Stimulated activated CD8-positive, alpha-beta memory T cell treated with anti-CD3 and anti-CD28 coated beads, Interleukin-15, amount 100 ng/mL, for 1 hour (primary cell): ENCODE measurements at places on chromosomes 11 and 22.

- no peak for DNase-seq
These were observed 217.0 kb downstream of the NAV2 start for GRCh38 chr11:19929655-19930054.

DNA sequence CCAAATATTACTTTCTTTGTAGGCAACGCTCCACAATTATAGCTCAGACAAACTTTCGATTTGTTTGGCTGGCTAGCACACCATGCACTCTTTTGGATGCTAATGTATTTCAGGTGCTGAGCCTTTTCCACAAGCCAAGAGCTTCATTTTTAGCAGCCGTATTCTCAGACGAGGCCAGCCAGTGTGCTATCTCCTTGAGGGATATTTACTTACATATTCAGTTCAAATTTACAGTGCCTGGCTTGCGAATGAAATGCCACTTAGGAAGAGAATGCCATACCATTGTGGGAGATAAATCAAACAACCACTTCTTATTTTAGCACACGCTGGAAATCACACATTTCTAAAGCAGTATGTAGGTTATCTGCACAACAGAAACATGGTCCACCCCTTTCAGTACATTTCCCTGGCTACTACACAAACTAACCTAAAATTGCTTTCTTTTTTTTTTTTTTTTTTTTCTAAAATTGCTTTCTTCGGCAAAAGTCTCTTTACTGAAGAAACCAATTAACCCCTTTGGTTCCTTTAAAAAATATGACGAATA, 236.9 kb downstream of the CADM1 start:
- no peak for DNase-seq

GRCh38 chr22:45310977-45311531, 1.3 kb downstream of the FAM118A start:
- DNase-seq = no peak

- no peak for DNase-seq
These were observed 649 bp downstream of the TMEM25 start for GRCh38 chr11:118531597-118532084.

GRCh38 chr11:10076458-10077141, 217.4 kb downstream of the SBF2 start:
- peak; percentile 4 for DNase-seq

GRCh38 chr11:67486481-67487195, 3.8 kb downstream of the AIP start:
- DNase-seq = no peak

GRCh38 chr22:43333978-43334377, 9.2 kb downstream of the SCUBE1 start:
- no peak for DNase-seq

DNA sequence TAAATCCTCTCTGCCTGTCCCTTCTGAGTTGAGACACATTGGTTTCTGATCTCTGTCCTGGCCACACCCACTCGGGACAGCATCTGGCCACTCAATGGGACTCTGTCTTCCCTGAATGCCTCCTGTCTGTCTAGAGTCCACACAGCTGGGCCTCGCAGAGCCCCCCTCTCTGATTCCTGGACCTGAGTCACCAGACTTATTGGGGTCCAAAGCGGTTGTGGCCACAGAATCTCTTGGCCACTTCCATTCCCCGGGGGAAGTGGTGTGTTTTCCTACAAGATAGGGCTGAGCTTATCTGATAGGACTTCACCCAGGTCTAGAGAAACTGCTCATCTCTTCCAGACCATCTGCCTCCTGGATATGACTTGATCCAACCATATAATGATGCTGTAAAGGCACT, 57.4 kb upstream of the WNT11 start:
- no peak for DNase-seq

GRCh38 chr11:126547691-126548090, 192.2 kb downstream of the ST3GAL4 start:
- no peak for DNase-seq

DNA sequence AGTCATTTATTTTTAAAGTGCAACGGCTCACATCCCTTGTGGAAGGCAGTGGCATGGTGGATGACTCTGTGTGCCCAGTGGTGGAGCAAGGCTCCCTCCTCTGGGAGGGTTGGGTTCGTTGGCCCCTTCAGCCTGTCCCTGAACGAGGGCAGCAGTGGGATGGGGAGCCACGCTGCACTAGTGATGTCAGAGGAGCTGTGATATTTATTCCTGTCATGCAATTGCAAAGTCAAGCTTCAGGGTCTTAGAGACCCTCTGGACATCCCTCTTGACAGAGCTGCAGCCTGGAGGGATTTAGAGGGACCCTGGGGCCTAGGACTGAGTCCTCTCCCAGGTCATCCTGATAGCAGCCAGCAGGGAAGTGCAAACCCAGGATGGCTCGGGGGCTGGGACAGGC, 78.2 kb upstream of the NARS2 start:
- DNase-seq = no peak

DNA sequence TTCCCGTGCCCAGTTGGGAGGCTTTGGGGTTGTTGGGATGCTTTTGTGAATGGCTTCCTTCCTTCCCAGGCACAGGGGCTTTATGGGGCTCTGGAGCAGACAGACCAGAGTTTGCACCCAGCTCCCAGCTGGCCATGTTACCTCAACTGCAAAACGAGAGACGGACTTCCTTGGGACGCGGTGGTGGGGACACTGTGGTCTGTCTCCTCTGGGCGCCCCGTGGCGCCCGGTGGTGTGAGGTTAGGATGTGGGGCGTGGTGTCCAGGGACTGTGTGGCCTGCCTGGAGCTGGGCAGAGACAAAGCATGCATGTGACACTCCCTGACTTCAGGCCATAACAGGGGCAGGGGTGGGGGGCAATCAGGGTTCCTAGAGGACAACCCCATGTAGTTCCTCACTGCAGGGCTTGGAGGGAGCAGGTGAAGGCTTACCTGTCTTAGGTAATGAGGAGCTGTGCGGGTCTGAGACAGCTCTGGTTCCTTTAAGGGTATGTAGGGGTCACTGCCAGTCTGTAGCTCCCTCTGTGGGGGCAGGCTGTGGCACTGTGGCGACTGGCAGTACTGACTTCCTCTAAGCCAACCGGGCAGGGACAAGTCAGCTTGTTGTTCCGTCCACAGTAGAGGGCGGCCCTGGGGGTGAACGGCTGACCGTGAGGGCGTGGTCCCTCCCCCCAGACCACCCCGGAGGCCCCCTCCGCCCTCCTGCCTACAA, 14.4 kb downstream of the KCNQ1 start:
- no peak for DNase-seq

DNA sequence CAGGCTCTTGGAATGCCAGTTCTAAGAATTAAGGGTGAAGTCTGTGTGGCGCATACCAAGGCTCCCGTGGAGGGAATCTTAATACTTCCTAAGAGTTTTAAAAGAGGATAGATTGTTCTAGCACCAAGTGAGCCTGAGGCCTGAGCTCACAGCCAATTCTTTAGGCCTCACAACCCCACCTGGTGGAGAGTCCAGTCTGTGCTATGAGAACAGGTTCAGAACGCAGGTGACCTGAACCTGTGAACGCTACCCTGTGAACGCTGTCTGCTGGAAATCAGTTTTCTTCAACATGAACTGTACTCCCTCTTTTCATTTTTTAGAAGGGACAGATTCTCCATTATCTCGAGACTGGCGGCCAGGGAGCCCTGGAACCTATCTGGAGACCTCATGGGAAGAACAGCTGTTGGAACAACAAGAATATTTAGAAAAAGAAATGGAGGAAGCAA, 43.2 kb upstream of the DLAT start:
- DNase-seq = peak; percentile 9

- DNase-seq = no peak
These were observed 92.3 kb upstream of the PARVA start for GRCh38 chr11:12285106-12285505.

- DNase-seq = no peak
These were observed 115.5 kb upstream of the ISX start for GRCh38 chr22:34950489-34950888.

- no peak for DNase-seq
These were observed 108.0 kb downstream of the MAML2 start for GRCh38 chr11:96234866-96235441.

GRCh38 chr11:1908618-1909017, 10.9 kb upstream of the TNNT3 start:
- DNase-seq = no peak

- no peak for DNase-seq
These were observed 15.5 kb upstream of the BMAL1 start for GRCh38 chr11:13262096-13262495.

- no peak for DNase-seq
These were observed 43.2 kb downstream of the USP47 start for GRCh38 chr11:11884774-11885481.

GRCh38 chr11:84590106-84590505, 1037.0 kb downstream of the DLG2 start:
- DNase-seq = no peak

- no peak for DNase-seq
These were observed 631 bp upstream of the C22orf39 start for GRCh38 chr22:19448076-19448607.

DNA sequence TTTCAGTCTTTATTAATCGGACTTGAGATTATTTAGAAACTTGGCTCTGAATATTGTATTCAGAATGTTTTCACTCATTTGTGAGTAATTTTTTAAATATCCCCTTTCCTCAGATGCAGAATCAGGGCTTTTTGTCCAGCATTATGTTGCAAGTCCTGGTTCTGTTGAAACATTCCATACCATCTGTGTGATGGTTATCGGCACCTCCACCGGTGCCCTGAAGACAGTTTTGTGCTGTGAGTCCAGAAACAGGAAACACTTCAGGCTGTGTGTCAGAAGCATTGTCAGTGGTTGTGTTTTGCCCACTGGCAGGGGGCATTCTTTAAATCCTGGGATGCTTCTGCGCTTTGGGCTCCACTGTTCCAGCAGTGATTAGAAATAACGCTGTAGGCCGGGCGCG, 20.4 kb downstream of the CDPF1 start:
- DNase-seq = no peak

DNA sequence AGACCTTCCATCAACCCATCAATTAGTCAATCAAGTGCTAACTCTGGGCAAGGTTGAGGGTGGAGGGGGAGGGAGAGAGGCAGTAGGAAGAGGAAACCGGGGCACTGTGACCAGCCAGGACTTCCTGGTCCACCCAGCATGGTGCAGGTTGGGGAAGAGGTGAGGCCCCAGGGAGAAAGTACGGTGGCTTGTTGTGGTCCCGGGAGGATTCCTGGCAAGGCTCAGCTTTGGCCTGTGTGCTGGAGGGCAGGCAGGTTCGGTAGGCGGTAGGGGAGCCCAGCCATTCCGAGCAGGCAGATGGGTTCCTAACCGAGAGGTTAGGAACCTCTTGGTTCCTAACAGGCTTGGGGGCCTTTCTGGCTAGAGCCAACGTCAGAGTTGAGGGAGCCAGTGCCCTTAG, 10.8 kb downstream of the ST14 start:
- no peak for DNase-seq

DNA sequence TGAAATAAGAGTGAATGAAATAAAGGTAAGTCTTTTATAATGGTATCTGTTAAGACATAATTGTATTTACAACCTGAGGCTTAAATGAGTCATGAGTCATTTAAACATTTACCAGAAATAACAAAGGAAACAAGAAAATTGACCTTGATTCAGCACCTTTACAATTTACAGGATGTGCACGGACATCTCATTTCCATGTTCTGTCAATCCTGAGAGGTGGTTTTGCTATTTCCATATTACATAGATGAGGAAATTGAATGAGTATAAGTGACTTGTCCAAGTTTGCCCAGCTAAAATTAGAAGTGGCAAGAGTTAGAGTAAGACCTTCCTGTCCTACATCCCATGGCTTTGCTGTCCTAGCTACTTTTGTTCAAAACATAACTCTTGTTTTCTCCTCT, 89.1 kb downstream of the TRIM44 start:
- no peak for DNase-seq

DNA sequence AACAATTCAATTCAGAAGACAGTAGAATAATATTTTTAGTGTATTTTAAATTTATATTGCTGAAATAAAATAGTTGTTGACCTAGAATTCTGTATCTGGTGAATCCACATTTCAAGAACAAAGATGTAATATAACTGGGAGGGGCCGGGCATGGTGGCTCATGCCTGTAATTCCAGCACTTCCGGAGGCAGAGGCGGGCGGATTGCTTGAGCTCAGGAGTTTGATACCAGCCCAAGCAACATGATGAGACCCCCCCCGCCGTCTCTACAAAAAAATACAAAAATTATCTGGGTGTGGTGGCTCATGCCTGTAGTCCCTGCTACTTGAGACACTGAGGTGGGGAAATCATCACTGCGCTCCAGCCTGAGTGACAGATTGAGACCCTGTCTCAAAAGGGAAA, 72.6 kb downstream of the CD82 start:
- no peak for DNase-seq

DNA sequence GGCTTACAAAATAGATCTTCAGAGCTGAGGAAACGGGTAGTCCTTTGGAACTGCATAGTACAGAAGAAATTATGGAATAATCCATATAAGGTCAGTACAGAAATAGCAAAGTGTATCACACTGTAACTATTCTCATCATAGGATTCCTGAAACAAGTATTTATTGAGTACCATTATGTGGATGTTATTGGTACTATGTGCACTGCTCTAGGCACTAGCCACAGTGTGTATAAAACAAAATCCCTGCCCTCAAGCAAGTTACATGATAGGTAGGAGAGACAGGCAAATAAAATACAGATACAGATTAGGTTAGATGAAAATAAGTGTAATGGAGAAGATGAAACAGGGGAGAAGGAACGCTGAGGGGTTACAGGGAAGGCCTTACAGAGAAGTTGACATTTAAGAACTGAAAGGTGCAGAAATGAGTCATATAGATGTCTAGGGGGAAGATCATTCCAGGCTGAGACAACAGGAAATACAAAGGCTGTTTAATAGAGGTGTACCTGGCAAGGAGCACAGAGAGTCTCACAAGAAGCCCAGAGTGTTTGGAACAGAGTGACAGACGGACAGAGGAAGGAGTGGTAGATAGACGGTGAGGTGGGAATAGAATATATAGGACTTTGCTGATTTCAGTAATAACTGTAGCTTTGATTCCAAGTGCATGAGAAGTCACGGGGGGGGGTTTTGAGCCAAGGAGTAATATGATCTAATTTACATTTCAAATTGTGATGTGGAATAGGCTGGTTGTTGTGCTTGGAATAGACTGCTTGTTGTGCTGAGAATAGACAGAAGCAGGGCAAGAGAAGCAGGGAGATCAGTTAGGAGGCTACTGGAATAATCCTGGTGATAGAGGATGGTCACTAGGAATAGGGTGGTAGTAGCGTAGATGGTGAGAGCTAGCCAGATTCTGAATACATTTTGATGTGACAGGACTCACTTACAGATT, 13.7 kb downstream of the RNF141 start:
- DNase-seq = no peak

- DNase-seq = no peak
These were observed 780 bp upstream of the ALDH3B2 start for GRCh38 chr11:67675058-67675747.

DNA sequence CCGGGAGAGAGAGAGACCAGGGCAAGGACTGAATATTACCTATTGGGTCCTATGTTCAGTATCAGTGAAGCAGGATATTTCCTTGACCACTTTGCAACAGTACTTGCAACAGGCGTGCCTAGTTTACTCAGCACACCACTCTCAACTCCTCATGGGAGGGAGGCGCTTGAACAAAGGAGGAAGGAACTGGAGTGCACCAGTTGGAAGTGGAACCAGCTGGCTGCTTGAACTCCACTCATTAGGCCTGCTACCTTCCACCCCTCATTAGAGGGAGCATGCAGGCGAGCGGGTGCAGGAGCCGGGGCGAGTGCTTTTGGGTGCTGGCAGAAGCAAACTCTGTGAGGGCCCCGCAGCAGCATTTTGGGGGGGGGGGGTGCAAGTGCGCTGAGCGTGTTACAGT, 1369.6 kb upstream of the RAG2 start:
- DNase-seq = no peak

- no peak for DNase-seq
These were observed 43.9 kb downstream of the C11orf91 start for GRCh38 chr11:33656768-33657167.

- no peak for DNase-seq
These were observed 270.5 kb upstream of the SORL1-AS1 start for GRCh38 chr11:121723246-121723741.
